ENCODE measurements at places on chromosomes 6 and 20.

GRCh38 chr20:61253264-61253639, 1.2 kb downstream of the CDH4 start:
- no peak for DNase-seq

- no peak for DNase-seq
These were observed 28.9 kb downstream of the TBC1D7 start for GRCh38 chr6:13299403-13299821.

- DNase-seq, result peak; percentile 72
These were observed 1.3 kb downstream of the MAPK14 start for GRCh38 chr6:36028877-36029324.

GRCh38 chr6:28580475-28580874, 54.8 kb downstream of the GPX5 start:
- no peak for DNase-seq

DNA sequence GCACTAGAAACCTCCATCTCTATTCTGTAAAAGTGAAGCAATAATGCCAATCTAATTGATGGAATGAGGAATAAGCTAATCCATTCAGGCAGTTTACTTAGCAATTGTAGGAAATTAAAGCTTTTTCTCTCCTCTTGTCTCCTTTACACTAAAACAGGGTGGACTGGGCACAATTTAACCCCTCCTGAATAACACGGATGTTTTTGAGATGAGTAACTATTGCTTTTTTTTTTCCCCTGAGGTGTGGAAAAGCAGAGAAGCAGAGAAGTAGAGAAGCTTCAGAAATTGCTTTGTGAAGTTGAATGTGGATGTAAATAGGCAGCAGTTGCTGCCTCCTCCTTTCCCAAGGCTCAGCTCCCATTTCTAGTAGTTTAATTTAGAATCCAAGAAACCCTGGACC, 40.0 kb upstream of the GCNT2 start:
- no peak for DNase-seq

DNA sequence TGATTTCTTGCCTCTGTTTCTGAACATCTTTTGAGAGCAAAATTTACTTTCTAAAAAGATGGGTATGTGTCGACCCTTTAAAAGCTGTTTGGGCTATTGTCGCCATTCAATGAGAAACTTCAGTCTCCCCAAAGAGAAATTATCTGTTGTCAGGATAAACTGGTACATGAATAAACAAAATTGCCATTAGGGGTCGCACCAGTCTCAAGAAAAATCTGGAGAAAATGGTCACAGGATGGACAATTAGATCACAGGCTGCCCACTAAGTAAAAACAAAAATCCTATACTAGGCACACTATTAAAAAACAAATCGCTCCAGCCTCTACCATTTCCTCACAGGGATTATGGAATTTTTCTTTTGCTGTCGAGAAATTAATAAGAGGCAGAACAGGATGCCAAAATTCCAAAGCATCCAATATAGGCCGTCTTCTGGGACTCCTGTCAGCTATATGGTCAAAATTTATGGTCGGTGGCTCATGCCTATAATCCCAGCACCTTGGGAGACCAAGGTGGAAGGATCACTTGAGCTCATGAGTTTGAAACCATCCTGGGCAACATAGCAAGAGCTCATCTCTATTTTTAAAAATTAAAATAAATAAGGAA, 5.5 kb upstream of the HLA-E start:
- no peak for DNase-seq

DNA sequence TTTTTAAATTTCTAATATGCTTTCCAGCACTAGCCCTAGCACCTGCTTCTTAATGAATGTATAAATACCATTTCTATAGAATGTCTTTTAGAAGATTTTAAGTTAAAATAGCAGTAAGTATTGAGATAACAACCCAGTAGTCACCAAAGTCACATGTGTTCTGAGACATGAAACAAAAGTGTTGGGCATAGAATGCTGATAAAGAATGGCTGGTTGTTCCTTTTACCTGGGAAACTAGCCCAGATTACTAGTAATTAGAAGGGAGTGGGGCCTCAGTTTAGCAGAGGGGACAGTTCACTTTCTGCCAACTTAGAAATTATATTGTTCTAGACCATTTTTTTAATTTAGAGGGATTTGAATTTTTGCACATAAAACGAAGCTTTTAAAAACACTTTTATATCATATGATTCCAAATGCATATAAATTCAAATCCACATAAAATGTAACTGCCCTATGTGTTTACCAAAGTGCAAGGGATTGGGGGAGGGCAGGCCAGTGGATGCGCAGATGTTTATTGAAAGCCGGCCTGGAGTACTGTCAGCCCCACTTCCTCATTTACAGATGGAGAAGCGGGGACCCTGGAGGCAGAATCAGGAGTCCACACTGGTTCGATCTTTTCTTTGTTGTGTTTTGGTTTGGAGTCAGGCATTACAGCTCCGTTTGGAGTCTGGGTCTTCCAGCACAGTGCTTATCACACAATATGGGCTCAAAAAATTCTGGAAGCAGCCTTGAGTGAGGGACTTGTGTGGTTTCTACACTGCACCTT, 139.8 kb downstream of the ZDHHC14 start:
- DNase-seq, result no peak

DNA sequence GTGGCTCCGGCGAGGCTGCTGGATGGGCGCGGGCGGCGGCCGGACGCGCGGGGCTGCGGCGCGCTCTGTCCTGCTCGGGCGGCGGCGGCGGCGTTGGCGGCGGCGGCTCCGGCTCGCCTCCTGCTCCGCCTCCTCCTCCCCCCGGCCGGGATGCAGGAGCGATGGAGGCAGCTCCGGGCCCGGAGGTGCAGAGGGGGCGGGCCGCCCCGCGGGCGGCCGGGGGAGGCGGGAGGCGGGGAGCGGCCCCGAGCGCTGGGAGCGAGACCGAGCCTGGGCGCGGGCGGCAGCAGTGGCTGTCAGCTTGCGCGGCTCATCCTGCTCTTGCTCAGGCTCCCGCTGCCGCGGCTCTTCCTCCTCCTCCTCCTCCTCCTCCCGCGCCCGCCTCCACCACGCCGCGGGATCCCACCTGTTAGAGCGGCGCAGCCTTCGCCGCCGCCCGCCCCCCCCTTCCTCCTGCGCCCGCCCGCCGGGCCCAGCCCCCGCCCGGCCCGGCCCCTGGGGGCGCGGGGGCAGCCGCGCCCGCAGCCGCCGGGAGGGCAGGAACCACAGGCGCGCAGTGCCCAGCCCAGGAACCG, at the start of gene NOL4L:
NOL4L (minus strand) TSS at position 323 of the 575 bp plus-strand sequence. CDS start 443 bp downstream, outside the sequence.
- peak; percentile 64 for DNase-seq

GRCh38 chr6:125154761-125155135, 1.2 kb downstream of the TPD52L1 start:
- DNase-seq, result no peak

- DNase-seq, result no peak
These were observed 16.3 kb downstream of the BPI start for GRCh38 chr20:38320221-38320620.

GRCh38 chr6:34970488-34970887, 81.4 kb downstream of the ANKS1A start:
- no peak for DNase-seq
